MM.1S (cell line): ENCODE measurements at places on chromosomes 11 and 22.

- no peak for DNase-seq
These were observed 45.5 kb upstream of the FTH1 start for GRCh38 chr11:62012832-62013461.

- DNase-seq, result no peak
These were observed 1194.9 kb downstream of the BRD1 start for GRCh38 chr22:48632646-48633246.

- DNase-seq, result peak; percentile 42
These were observed 15.8 kb downstream of the TMEM258 start for GRCh38 chr11:61776561-61777075.

DNA sequence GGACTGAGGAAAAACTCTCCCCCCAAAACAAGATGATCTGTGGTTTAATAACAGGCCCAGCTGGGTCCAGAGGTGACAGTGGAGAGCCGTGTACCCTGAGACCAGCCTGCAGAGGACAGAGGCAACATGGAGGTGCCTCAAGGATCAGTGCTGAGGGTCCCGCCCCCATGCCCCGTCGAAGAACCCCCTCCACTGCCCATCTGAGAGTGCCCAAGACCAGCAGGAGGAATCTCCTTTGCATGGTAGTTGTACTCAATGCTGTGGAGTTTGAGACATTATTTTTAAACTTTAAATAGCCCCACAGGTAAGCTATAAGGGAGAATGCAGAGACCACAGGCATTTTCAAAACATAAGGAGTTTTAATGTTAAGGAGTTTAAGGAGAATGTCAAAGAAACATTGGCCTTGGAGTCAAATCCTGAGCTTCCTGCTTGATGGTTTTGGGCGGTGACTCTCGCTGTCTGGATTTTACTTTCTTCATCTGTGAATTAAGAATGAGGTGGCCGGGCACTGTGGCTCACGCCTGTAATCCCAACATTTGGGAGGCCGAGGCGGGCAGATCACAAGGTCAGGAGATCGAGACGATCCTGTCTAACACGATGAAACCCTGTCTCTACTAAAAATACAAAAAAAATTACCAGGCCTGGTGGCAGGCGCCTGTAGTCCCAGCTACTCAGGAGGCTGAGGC is 6.8 kb downstream of the APOL1 start:
- DNase-seq, result no peak

GRCh38 chr22:37222440-37222971 is 10.2 kb upstream of the SSTR3 start:
- peak; percentile 77 for DNase-seq

- DNase-seq, result peak; percentile 67
These were observed 75.8 kb downstream of the RAB30 start for GRCh38 chr11:82995754-82996398.

DNA sequence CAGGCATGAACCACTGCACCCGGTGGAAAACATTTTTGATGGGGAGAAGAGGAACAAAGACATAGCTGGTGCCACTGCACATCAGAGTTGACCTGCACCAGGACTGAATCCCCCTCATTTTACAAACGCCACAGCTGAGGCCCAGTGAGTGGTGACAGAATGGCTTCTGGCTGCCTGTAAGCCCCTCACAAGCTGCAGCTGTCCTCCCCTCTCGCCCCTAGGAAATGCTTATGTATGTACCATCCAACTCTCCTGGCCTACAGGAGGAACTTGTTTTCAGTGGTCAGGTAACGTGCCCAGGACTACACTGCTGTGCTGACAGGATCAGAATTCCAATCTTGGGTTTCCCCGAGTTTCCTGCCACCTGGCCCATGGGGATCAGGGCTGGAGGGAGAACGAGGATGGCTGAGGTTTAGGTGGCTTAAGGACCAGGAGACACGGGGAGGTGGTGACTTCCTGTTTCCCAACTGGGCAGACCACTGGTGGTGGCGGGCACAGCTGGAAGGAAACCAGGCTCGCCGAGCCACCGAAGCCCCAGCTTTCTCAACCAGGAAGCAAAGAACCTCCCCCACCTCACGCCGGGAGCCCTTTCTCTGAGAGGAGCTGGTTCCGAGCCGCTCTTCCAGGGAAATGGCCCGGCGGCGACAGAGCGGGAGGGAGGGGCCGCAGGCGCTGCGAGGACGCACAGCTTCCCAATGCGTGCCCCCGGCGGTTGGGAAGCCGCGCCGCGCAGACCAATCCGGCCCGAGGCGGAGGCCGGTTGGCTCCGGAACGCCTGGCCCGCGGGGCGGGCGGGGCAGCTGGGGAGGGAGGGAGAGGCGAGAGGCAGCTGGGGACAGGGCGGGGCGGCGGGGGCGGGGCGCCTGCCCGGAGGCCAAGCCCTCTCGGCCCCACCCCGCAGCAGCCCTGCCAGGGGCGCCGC is 1.0 kb upstream of the LRFN4 start:
- DNase-seq, result peak; percentile 87

DNA sequence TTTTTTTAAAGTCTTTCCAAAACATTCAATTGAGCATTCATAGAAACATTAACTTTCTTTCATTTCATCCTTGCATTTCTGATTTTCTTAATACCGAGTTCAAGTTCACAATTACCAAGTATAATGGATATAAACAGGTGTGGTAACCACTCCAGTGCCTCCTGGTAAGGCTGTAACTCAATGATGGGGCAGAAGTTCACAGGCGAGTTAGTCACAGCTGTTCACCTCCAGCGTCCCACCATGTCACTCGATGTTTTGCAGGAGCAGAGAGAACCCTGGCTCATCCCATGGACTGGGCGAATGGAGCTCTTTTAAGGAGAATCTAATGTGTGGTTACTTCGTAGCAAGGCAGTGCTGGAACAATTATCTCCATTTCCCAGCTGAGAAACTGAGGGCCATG is 94.4 kb upstream of the ALX4 start:
- DNase-seq, result no peak

DNA sequence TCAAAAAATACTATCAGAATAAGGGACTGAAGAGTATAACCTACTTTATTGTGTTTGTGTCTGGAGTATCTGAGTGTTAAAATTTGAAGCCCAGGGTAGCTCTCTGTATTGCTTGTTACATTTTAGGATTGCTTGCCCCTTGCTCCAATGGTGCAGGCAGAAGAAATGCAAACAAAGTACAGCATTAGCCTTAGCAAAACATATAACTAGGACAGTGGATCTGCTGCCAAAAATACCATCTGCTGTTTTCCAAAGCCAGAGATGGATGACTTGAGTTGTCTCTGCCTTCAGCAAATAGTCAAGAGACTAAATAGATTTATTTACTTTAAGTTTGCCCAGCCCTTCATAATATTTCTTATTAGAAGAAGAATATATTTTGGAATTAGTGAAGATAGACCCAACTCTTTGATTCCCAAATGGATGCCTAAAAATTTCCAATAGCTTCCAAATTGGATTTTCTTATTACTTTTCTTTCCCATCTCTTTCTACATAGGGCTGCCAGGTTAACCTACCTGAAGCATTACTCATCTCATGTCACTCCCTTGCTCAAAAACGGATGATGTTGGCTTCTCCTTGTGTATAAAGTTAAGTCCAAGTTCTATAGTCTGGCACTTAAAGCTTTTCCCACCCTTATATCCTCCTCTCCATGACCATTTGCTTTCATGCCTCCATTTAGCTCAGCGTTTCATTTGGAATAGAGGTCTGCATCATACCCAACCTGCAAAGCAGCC is 66.3 kb downstream of the LDLRAD3 start:
- no peak for DNase-seq

GRCh38 chr22:49357661-49358440 is 469.8 kb downstream of the BRD1 start:
- no peak for DNase-seq

DNA sequence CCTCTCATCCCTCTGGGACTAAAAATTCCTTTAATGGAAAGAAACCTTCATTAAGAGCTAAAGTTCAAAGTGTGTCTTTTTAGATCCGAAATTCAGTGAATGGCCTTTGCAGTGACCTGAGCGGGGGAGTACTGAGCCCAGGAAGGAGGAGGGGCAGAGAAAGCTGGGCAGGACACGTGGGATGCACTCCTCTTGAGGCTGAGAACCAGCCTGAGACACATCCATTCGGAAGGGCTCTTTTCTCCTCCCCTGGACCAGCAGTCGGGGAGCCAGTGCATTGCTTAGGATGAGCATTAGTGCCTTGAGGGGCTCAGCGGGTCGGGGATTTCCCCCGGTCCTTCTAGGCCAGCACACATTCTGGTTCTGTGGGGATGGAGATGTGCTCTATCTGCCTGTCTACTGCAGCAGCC is 258.9 kb upstream of the B3GAT1 start:
- no peak for DNase-seq

DNA sequence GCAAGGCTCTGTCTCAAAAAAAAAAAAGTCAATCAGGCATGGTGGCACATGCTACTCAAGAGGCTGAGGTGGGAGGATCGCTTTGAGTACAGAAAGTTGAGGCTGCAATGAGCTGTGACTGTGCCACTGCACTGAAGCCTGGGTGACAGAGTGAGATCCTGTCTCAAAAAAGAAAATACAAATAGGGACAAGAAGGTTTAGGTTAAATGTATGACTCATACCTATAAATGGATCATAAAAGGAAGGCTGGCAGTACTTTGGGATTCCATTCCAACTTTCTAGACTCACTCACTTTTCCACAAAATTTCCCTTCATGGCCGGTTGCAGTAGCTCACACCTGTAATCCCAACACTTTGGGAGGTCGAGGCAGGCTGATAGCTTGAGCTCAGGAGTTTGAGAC is 25.6 kb upstream of the OSBP start:
- DNase-seq, result no peak

- no peak for DNase-seq
These were observed 13.4 kb upstream of the B3GAT1 start for GRCh38 chr11:134425413-134425812.

- no peak for DNase-seq
These were observed 6.2 kb upstream of the MYBPC3 start for GRCh38 chr11:47358731-47359051.

DNA sequence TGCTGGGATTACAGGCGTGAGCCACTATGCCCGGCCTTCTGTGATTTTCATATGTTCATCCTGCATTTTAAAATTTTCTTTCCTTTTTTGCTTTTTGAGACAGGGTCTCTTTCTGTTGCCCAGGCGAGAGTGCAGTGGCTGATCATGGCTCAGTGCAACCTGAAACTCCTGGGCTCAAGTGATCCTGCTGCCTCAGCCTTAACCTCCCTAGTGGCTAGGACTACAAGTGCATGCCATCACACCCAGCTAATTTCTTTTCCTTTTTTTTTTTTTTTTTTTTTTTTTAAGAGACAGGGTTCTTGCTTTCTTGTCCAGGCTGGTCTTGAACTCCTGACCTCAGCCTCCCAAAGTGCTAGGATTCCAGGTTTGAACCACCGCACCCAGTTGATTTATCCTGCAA is 54.1 kb upstream of the WT1 start:
- DNase-seq, result no peak

DNA sequence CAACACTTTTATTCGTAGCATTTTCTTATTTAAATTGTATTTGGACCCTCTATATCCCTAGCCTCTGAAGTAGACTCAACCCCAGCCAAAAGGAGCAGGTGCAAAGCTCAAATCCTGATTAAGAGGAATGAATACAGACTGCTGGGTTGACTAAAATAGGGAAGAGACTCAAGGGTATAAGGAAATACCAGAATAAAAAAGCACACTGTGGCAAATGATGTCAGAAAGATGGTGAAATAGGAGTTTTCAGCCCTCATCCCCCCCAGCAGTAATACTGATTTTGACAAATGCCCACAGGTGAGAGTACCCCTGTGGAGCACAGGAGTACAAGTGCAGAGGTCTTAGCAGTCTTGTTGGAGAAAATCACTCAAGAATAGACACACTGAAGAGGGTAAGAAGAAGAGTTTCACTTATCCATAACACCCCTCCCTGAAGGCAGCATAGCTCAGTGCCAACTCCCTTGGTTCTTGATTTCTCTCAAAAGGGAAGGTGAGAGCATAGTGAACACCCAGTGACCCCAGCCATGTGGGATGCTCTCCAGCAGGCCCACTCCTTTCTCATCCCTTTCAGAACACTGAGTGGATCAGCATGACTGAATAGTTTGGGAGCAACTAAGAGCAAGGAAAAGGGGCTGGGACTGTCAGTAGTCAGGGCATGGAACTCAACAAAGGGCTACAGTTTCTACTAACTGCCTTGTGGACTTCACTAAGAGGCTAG is 71.7 kb downstream of the TBC1D22A start:
- DNase-seq, result no peak

DNA sequence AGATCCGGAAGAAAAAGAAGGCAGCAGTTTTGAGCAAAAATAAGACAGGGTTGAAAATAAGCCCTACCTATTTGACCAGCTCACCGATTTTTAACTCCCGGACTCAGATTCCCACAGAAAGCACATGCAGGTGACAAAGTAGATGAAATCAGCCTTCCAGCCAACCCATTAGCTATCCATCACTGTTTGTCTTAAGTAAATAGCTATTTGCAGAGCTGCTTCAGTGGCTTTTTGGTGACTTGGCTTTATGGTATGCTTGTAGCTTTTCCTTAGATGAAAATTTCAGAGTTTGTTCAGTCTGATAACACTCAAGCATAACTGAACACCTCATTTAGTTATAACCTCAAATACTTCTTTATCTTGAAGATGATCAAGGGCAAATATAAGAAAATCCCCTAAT is 192.6 kb downstream of the HIPK3 start:
- DNase-seq, result no peak

DNA sequence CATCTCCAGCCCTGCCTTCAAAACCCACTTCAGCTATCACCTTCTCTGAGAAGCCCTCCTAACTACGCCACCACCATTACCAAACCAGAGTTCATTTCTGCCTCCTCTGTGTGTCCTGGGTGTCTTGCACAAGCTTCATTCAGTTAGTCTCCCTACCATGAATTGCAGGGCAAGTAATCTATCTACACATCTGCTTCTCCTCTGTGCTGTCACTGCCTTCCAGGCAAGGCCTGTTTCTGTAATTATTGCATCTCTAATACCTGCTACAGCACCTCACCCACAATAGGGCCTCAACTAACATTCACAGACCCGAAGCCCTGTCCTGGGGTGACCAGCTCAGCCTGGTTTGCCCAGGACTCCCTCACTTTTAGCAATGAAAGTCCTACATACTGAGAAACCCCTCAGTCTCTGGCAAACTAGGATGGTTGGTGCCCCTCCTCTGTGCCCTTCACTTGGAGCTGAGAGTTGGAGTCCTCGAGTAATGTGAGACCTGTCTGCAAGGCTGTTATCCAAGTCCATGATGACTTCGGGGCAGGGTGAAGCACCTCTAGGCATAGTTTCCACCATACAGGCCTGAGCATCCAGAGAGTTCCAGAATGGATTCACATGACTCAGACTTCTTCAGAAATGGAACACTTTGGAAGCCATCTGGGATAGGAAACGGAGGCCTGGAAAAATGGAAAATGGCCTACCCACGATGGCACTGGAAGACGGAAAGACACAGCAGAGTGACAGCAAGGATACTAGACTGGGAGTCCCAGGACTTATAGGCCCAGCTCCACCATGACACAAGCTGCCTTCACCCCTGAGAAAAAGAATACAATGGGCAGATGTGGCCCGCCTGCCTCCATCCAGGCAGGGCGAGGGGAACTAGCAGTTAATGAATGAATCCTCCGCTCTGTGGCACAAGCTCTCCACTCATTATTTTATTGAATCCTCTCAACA is 269.3 kb downstream of the BUD13 start:
- no peak for DNase-seq
